Activated naive CD4-positive, alpha-beta T cell (primary cell): ENCODE measurements at places on chromosomes 11 and 22.

GRCh38 chr11:66363187-66363601, 8.4 kb downstream of the SLC29A2 start:
- no peak for DNase-seq

DNA sequence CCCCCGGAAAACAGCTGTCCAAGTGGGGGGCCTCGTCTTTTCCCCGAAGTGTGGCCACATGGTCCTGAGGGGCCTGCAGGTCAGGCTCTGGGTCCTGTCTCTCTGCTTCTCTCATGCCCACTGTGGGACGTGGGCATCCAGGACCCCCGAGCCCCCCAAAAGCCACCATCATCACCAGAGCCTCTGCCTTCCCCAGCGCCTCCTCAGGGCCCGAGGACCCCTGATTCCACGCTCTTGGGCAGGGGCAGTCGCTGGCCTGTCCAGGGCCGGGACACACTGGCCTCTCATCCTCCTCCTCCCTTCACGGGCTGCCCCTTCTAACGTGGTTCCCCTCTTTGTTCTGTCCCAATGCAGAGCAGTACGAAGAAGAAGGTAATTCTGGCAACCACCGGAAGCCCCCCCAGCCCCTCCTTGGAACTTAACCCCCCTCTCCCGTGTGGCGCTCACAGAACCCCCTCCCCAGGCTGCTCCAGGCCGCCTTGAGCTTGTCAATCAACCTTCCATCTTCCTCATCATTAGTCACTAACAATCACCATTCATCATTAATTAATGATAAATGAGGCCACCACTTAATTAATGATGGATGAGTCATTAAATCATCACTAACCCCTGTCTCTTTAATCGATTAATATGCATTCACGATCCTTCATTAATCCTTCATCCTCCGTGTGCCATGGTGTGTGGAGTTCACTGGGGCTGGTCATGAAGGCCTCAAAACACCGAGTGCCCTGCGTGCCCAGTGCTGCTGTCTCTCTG, 3.9 kb downstream of the TNNT3 start:
- DNase-seq = no peak

DNA sequence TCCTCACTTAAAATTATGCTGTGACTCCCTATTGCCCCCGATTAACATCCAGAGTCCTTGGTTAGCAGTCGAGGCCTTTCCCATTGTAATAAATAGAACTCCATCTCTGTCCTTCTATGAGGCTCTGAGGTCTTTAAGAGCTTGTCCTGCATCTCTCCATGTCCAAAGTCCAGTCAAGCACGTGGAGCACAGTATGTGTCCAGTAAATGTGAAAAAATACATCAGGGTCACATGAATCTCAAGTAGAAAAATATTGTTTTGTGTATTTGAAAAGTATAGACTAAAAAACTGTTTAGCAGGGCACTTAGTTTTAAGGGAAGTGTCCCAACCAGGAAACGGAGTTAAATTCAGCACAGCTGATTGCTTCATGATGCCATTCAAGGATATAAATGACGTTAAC, 298.8 kb upstream of the TENM4 start:
- DNase-seq = no peak

GRCh38 chr11:22454461-22455090, 116.4 kb downstream of the SLC17A6 start:
- DNase-seq = no peak

GRCh38 chr11:27557226-27557625, 50.7 kb upstream of the LIN7C start:
- DNase-seq = no peak

DNA sequence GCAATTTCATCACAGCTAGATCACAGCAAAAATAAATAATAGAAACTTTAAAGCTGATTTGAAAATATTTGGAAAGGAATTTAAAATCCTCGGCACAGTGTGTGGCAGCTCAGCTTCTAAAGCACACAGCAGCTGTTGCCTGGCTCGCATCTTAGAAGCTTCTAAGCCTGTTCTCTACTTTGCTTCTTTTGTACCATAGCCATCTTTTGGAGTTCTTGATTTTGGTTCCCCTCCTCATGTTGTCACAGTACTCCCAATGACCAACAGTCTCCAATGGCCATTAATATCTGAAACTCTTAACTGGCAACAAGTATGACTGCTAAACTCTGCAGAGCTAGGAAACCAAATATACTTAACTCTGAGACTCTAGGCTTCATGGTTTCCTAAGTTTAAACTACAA, 28.8 kb downstream of the CHKA start:
- DNase-seq = no peak

DNA sequence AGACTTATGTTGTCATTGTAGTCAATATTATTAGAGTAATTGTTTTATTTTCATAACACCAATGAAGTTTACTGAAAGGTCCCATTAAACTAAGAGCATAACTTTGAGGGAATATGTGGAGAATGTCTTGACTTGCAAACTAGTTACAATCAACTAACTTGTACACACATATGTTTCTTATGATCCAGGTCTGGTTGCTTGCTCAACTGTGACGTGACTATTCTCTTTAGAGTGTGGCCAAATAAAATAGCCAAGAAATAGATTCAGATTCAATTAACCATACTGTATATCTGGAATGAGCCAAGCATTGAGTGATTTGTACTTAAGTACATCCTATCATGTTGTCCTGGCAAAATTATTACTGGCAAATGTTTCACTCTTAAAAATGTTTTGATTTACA, 101.7 kb downstream of the METTL15 start:
- DNase-seq = no peak

DNA sequence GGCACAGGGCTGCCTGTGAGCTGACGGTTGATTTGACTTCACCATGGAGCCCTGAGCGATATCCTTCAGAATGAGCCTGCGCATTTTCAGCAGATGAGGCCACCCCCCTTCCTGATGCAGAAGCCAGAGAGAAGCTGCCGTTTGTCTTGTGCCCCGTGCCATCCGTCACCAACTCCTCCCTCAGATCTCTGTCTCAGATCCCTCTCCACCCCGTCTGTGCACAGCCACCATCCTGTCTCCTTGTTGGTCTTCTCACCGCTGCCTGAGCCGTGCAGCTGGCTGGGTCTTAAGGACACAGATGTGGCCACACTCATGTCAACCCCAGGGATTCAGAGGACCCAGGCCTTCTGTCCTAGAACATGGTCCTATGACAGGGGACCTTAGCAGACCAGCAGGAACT, 293.9 kb downstream of the TBC1D22A start:
- no peak for DNase-seq

DNA sequence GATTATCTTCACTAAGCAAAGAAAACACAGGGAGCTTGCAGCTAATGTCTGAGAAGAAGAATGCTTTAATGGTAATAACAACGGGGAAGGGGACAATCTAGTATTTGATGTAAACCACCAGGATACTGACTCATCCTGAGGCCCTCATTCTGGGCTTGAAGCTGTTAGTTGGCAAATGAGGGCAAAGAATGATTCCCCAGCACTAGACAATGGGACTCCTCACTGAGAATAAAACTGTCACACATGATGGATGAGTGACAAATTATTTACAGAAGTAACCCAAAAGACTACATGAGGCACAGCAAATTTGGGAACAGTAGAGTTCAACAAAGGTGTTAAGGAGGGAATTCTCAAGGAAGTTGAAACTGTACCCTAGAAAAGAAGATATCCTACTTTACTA, 76.3 kb downstream of the FAM168A start:
- DNase-seq = no peak

DNA sequence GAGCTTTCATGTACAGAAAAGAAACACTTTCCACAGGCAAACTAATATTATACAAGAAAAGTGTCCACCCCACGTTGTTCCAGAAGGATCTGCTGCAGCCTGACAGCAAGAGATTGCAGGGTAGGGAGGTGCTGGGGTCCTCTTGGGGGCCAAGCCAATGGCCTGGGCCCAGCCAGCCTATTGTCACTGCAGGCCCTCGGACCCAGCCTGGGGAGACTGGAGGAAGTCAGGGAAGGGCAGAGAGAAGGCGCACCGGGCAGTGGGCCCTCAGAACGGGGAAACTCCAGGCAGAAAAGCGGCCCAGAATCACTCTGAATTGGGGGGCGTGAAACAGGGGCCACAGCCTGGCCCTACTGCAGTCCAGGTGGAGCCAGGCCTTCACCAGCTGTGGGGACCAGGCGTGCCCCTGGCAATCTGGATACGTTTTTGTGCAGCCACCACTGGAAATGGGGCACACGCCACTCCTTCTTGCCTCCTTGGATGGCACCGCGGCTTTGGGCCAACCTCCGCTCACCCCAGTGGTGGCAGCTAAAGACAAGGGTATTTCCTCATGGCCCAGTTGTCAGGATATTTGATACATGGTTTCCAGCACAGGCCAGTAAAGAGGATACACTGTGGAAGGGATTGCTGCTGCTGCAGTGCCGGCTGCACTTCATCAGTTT, 3.9 kb upstream of the NAP1L4 start:
- DNase-seq = no peak

DNA sequence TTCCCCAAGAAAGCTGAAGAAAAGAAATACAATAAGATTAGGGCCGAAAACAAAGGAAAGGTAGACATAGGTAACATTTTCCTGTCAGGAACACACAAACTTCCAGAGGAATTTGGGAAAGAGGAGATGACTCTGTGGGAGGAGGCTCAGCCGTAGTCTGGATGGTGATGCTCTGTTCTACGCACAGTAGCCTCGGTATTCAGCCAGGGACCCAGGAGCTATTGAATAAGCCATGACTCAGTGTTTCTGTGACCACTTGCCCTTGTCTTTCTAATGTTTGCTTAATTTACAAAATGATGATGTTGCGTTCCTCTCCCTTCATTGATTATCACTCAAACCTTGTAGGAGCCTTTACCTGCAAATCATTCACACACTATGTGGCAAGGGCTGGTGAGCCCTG, 745.0 kb downstream of the NTM start:
- no peak for DNase-seq

- DNase-seq = no peak
Observed at GRCh38 chr11:122853971-122854446, 15.7 kb downstream of the CRTAM start.

DNA sequence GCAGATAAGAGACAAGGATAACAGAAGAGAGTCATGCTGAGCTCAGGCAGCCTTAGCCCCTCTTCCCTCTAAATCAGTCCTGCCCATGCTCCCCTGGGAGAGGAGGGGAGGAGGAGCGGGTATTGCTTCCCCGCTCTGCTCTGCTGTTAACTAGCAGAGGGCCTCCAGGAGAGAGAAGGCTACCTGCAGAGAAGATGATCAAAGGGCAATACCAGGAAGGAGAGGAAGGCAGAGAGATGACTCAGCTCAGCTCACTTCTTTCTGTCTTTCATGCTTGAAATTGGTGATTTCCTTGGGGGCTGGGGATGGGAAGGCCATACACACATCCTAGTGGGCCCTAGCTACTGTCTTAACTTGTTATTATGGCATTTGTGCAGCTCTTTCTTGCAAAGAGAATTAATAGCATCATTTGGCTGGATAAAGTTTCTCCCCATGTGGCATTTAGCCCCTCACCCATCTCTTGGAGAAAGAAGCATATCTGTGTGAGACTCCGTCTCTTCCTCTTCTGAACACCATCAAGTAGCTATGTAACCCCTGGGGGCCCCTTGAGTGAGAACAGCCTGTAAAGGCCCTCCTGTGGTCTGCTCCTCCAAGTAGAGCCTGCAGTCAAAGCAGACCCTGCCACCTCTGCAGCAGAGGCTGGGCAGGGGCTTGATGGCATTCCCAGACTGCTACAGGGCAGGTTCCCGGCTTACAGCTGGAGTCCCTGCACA, 33.4 kb upstream of the AMOTL1 start:
- no peak for DNase-seq

DNA sequence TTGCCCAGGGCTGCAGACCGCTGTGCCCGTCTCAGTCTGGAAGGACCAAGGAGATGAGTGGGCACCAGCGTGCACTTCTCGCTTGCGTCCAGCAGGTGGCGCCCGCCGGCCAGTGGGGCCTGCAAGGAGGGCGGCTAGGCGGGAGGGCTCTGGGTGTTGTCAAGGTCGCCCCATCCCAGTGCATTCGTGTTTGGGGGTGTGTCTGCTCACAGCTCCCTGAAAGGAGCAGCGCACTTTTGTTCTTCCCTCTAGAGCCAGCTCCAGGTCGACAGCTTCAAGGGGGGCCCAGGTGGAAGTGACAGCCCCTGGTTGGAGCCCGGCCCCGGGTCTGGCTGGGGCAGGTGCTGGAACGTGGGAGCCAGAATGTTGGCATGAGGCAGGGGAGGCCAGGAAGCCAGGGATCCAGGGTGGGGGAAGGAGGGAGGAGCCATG, 23.4 kb upstream of the MPPED1 start:
- peak; percentile 56 for DNase-seq

DNA sequence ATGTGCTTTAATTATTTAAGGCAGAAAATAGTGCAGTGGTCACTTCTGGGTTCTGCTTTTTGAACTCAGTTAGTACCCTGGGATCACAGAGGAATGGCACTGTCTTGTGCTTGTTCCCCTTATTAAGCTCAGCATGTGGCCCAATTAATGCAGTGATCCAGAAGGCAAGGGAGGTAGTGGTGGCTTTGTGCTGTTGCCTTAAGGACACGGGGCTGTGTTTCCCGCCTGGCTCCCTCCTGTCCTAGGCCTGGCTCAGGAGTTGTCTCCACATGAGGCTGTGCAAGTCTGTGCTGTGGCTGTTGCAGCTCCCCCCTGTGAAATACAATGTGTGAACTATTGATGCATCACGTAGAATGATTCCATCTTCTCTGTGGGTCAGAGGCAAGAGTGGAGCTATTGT, 49.2 kb upstream of the CABP7 start:
- no peak for DNase-seq

DNA sequence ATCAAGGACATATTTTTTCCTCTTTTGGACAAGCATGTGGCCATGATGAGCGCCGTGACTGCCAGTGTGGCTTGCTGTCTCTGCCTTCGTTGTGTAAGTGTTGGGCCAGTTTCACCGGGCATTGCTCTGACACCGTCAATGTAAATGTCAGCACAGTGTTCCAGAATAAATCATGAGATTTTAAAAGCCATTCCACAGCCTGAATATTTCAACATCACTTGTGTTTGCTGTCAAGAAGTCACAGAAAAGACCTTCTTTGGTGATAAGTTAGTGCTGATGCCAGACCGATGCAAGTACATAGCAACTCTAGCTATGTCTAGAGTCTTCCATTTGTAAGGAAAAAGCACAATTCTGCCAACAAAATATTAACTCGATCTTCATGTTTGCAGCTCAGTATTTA, 467.8 kb downstream of the TBC1D22A start:
- no peak for DNase-seq

GRCh38 chr22:17902960-17903359, 121.4 kb downstream of the MICAL3 start:
- no peak for DNase-seq

- DNase-seq = no peak
Observed at GRCh38 chr11:120842195-120842594, 181.7 kb upstream of the TBCEL start.

GRCh38 chr11:70128435-70128906, 50.4 kb downstream of the ANO1 start:
- no peak for DNase-seq

DNA sequence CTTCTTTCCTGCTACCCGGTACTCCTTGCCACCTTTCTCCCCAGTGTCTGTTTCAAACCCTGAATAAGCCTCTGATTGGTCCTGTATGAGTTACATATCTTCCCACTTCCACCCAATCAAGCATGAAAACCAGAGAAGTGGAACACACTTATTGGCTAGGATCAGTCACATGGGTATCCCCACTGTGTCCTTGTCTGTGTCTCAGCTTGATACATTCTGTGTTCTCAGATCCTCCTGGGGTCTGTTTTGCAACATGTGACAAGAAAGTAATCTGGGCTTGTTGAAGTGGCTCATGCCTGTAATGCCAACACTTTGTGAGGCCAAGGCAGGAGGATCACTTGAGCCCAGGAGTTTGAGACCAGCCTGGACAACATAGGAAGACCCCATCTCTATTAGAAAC, 23.9 kb downstream of the MCHR1 start:
- DNase-seq = no peak
